GM23338 (cell line): ENCODE measurements at places on chromosomes 4 and X. TPM values are rescaled to one million over a fixed set of nuclear protein-coding genes. Genes with fewer than 3 reads are reported as not detected.
A peak's percentile ranks its signal among the peaks of the same experiment; 100 is the strongest.

GRCh38 chr4:113444386-113444785 lies 317.2 kb downstream of the CAMK2D start:
- no peak overlapping the region for H3K4me3 ChIP-seq
- no peaks in the 10 kb centered on the region for H3K36me3 ChIP-seq
- no peak overlapping the region for H3K27ac ChIP-seq
- H3K27me3 ChIP-seq: no peaks in the 10 kb centered on the region

- H3K4me3 ChIP-seq: no peak overlapping the region
- H3K4me1 ChIP-seq: no peaks in the 10 kb centered on the region
- DNase-seq: no peak
- H3K27me3 ChIP-seq: no peaks in the 10 kb centered on the region
- H3K27ac ChIP-seq: no peak overlapping the region
Observed at GRCh38 chr4:19905024-19905423, 346.7 kb upstream of the SLIT2 start.

Gene MAGEB5
- not detected in 2 replicates for total RNA-seq

DNA sequence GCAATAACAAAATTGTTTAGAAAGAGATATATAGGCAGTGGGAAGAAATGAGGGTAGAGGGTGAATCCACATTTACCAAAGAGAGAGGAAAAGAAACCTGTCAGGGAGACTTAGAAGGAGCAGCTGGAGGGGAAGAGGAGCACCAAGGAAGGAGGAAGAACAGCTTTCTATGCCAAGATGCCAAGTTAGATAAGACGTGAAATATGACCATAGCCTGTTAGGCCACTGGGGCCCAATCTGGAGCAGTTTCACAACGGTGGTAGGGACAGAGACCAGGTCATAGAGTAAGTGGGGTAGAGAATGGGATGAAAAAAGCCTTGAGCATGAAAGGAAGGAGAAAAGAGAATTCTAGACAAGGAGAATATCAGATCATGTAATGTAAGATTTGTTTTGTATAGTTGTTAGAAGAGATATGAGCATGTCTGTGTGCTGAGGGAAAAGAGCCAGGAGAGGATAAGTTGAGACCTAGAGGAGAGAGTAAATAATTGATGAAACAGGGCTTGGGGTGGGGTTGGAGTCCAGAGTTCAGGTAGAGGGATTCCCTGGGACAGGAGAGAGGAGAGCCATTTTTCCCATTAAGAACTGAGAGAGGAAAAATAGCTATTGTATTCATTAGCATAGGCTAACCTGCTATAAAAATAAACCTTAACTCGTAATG lies 4.4 kb upstream of the SOWAHB start:
- peaks cover 16% of the 10 kb centered on the region; the same call in 1 of the 2 replicates for H3K4me1 ChIP-seq
- H3K27ac ChIP-seq: no peak overlapping the region
- peaks cover 31% of the 10 kb centered on the region for H3K27me3 ChIP-seq
- 0 out of 2 replicates have a peak, but pooled peaks cover 4% of the 10 kb centered on the region for H3K36me3 ChIP-seq
- H3K4me3 ChIP-seq: no peak overlapping the region
- no peak for DNase-seq

Gene NAT8L
- 7.7 and 9.7 TPM in 2 replicates for total RNA-seq

DNA sequence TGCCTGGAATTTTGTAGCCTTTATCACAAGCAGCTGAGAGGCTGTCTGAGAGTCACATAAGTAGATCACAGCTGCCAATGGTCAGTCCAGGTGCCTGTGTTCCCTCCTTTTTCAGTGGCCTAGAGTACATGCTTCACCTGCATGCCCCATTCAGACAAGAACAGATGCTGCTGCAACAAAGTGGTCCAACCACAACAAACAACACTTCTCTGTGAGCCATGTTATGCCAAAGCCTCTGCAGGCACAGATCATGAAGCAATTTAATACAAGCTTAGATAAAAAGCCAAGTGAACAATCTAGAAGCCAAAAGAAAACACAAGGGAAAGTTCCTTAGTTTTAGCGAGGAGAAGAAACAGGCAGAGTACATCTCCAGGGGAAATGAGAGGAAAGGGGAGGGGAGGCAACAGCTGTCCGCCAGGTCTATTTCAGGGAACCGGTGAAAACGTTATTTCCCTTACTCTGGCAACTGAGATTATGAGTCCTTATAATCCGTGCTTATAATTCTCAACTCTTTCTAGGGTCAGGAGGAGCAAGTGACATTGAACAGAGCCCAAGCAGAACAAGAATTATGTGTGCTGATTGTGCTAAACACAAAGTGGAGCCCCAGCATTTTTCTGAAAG lies 92.6 kb downstream of the TSPAN5 start:
- peaks cover 27% of the 10 kb centered on the region for H3K4me1 ChIP-seq
- H3K27ac ChIP-seq: peak overlapping the region; percentile 59; the same call in 1 of the 2 replicates
- H3K36me3 ChIP-seq: no peaks in the 10 kb centered on the region
- H3K4me3 ChIP-seq: no peak overlapping the region

GRCh38 chrX:100994352-100995281 lies 25.1 kb downstream of the ARL13A start:
- no peaks in the 10 kb centered on the region for H3K4me1 ChIP-seq
- no peak for DNase-seq
- no peaks in the 10 kb centered on the region for H3K36me3 ChIP-seq
- H3K27ac ChIP-seq: no peak overlapping the region
- H3K27me3 ChIP-seq: no peaks in the 10 kb centered on the region

DNA sequence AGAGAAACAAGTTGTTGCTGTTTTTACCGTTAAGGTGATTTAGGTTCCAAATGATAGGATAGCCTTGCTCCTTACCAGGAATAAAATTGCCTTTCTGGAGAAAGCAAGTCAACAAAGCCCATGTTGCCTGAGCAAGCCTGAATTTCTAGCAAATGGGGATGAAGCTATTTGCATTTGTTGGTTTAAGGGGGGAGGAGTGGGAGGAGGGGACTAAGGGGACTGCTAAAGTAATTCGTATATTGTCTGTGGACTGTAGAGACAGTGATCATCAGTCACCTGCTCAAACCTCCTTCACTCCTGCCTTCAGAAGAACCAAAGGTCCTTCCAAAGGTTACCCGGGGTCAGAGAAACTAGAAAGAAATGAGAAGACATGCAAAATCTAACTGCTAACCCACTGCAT lies 65.8 kb downstream of the SCML2 start:
- H3K4me1 ChIP-seq: peaks cover 53% of the 10 kb centered on the region
- no peaks in the 10 kb centered on the region for H3K36me3 ChIP-seq

- H3K27me3 ChIP-seq: no peaks in the 10 kb centered on the region
- H3K4me3 ChIP-seq: no peak overlapping the region
- DNase-seq: peak; percentile 42
Observed at GRCh38 chr4:145839151-145839550, 99.5 kb downstream of the ZNF827 start.

- no peak overlapping the region for H3K4me3 ChIP-seq
- no peaks in the 10 kb centered on the region for H3K4me1 ChIP-seq
- DNase-seq: no peak
- H3K36me3 ChIP-seq: no peaks in the 10 kb centered on the region
- no peaks in the 10 kb centered on the region for H3K27me3 ChIP-seq
- H3K27ac ChIP-seq: no peak overlapping the region
Observed at GRCh38 chrX:76064825-76065224, 108.0 kb upstream of the PBDC1 start.

DNA sequence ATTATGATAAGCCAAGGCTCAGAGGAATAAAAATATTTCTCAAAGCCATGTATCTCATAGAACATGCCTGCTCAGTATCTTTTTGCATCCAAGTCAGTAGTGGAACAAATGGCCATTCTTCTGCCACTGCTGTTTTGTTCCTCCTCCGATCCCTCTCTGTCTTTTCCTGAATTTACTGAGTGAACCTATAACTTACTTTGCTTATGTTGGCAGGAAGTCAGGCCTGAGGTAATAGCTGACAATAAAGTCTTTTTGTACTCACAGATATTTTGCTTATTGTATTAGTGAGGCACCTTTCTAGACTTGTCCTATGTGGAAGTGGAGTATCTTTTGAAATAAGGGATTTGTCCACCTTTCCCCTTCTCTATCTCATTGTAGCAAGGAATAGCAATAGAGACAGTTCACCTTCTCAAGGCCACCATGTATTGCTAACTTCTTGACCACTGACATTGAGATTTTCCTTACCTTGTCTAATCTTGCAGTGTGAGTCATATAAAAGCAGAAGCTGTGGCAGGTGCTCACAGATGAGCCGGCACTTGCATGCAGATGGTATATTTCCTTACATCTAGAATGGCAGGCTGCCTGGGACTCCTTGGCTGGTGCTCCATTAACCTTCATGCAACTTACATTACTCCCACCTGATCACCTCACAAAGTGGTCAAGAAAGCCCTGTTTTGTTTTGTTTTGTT lies 68.2 kb downstream of the AGTR2 start:
- H3K27me3 ChIP-seq: no peaks in the 10 kb centered on the region
- H3K27ac ChIP-seq: no peak overlapping the region
- H3K4me3 ChIP-seq: no peak overlapping the region
- no peak for DNase-seq
- H3K4me1 ChIP-seq: no peaks in the 10 kb centered on the region

GRCh38 chr4:118360106-118360505 lies 7.3 kb upstream of the PRSS12 start:
- H3K4me1 ChIP-seq: peaks cover 22% of the 10 kb centered on the region
- H3K27me3 ChIP-seq: no peaks in the 10 kb centered on the region
- H3K27ac ChIP-seq: no peak overlapping the region
- DNase-seq: no peak

Gene MAGEB1
- not detected in 2 replicates for total RNA-seq

Gene GALNT7
- total RNA-seq: 64.2 and 72.2 TPM in 2 replicates

DNA sequence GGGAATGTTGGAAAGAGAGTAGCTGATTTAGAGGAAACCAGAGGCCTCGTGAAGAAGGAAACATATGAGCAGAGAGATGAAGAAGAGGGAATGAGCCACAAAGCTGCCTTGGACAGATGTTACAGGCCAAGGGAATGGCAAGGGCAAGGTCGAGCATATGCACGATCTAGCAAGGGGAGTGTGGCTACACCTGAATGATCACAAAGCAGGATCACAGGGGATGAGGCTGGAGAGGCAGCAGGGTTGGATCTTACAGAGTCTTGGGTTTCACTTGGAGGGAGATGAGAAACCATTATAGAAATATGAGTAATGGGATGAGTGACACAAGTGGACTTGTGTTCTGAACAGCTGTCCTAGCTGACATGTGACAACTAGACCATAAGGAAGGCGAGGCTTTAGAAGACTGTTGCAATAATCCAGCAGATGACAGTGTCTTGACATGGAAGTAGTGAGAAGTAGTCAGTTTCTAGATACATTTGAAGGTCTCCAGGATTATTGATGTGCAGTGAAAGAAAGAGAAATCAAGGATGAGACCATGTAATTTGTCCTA lies 58.7 kb downstream of the RASGEF1B start:
- H3K4me1 ChIP-seq: peaks cover 8% of the 10 kb centered on the region; the same call in 1 of the 2 replicates
- no peaks in the 10 kb centered on the region for H3K27me3 ChIP-seq
- no peak overlapping the region for H3K27ac ChIP-seq
- no peak for DNase-seq

Gene AADAT
- 4.5 and 7.0 TPM in 2 replicates for total RNA-seq

Gene MAEA
- total RNA-seq: 99.0 and 120 TPM in 2 replicates

- H3K27ac ChIP-seq: no peak overlapping the region
- H3K36me3 ChIP-seq: no peaks in the 10 kb centered on the region; the same call in 1 of the 2 replicates
- H3K4me1 ChIP-seq: peaks cover 45% of the 10 kb centered on the region
- H3K27me3 ChIP-seq: peaks cover 96% of the 10 kb centered on the region
Observed at GRCh38 chr4:4859799-4860599, 534 bp downstream of the MSX1 start.

Gene PHEX
- total RNA-seq: 0.21 TPM in 1 of 2 replicates, not detected in the other

DNA sequence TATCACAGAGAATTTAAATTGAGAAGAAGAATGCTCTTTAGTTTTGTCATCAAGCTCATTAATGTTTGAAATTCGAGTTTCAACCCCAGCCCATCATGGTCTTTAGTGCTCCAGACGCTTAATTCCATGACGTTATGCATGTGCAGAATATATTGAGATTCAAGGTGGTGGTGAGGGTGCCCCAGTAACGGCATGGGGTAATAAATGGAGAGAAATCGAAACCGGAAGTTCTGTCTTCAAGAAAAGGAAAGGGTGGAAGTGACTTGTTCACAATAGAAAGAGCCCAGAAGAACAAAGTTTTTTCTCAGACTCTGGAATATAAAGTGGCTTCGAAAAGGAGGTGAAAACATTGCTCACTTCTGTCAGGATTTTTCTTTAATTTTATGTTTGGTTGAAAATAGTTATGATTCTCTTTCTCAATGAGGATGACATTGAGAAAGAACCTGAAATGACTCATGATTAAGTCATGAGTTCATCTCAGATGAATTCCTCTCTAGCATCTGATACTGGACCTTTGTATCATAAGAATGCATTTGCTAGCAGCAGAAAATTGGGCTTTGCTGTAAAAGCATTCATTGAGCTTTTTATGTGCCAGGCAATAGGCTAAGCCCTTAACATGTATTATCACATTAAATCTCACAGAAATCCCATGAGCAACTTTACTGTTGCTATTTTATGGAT lies 779 bp upstream of the DDX60L start:
- H3K36me3 ChIP-seq: no peaks in the 10 kb centered on the region
- H3K27me3 ChIP-seq: peaks cover 18% of the 10 kb centered on the region
- no peak overlapping the region for H3K27ac ChIP-seq
- no peak for DNase-seq
- H3K4me1 ChIP-seq: peaks cover 2% of the 10 kb centered on the region; the same call in 1 of the 2 replicates

- H3K4me1 ChIP-seq: no peaks in the 10 kb centered on the region
- no peak overlapping the region for H3K4me3 ChIP-seq
- H3K27ac ChIP-seq: no peak overlapping the region
- no peaks in the 10 kb centered on the region for H3K36me3 ChIP-seq
- H3K27me3 ChIP-seq: no peaks in the 10 kb centered on the region
Observed at GRCh38 chr4:7558436-7558835, 123.7 kb upstream of the PSAPL1 start.

Gene AIFM1
- 29.6 and 42.2 TPM in 2 replicates for total RNA-seq

DNA sequence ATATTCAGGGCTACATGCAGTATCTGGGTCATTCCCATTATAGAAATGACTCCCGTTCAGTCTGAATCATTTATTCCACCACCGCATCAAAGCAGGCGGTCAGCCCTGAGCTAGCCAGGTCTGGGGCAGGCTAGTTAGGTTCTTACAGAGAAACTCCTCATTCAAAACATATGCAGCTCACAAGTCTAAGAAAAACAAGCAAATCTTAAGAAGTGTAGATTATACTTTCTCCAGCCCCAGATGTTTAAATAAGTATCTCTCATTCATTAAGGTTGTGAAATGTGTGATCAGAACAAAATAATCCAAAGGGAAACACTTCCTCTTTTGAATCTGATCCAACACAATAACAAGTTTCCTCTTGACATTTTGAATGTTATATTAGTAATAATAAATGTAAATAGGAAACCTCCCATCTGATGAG lies 441.9 kb downstream of the INPP4B start:
- no peak overlapping the region for H3K27ac ChIP-seq
- H3K36me3 ChIP-seq: no peaks in the 10 kb centered on the region
- H3K27me3 ChIP-seq: no peaks in the 10 kb centered on the region
- H3K4me1 ChIP-seq: peaks cover 61% of the 10 kb centered on the region

Gene VCX3A
- not detected in 2 replicates for total RNA-seq

DNA sequence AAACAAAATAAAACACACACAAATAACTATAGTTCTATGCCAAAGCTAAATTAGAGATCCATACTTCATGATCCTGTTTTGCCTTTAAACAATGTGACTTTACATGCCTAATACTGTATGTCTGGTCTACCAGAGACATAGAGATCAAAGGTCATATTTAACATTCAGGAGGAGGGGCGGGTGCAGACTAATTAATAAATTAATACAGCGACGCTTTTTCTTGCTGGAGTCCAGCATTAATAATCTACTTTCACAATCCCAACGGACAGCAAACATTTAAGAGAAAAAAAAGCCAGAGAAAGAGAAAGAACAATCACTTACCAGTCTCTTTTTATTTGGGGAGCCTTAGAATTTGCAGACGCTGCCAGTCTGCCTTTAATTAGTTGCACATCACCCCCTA lies 509 bp downstream of the CXXC4 start:
- peaks cover 36% of the 10 kb centered on the region for H3K4me1 ChIP-seq
- H3K36me3 ChIP-seq: no peaks in the 10 kb centered on the region
- DNase-seq: no peak
- H3K27ac ChIP-seq: no peak overlapping the region
- H3K27me3 ChIP-seq: peaks cover 39% of the 10 kb centered on the region
- H3K4me3 ChIP-seq: peak overlapping the region; percentile 91

GRCh38 chr4:165726831-165727230 lies 146.2 kb upstream of the TLL1 start:
- H3K4me3 ChIP-seq: no peak overlapping the region
- peaks cover 35% of the 10 kb centered on the region for H3K4me1 ChIP-seq
- H3K27me3 ChIP-seq: no peaks in the 10 kb centered on the region
- no peaks in the 10 kb centered on the region for H3K36me3 ChIP-seq
